ELR (cell line): ENCODE measurements at places on chromosomes 5 and 9.

GRCh38 chr5:83471405-83472212 lies at the start of gene VCAN:
Gene VCAN (plus strand): TSS chr5:83471744. CDS start chr5:83483519, 11,775 bp downstream.
- peak; percentile 54 for DNase-seq

- peak; percentile 9 for DNase-seq
These were observed 410.8 kb upstream of the MEF2C start for GRCh38 chr5:89293810-89294209.

DNA sequence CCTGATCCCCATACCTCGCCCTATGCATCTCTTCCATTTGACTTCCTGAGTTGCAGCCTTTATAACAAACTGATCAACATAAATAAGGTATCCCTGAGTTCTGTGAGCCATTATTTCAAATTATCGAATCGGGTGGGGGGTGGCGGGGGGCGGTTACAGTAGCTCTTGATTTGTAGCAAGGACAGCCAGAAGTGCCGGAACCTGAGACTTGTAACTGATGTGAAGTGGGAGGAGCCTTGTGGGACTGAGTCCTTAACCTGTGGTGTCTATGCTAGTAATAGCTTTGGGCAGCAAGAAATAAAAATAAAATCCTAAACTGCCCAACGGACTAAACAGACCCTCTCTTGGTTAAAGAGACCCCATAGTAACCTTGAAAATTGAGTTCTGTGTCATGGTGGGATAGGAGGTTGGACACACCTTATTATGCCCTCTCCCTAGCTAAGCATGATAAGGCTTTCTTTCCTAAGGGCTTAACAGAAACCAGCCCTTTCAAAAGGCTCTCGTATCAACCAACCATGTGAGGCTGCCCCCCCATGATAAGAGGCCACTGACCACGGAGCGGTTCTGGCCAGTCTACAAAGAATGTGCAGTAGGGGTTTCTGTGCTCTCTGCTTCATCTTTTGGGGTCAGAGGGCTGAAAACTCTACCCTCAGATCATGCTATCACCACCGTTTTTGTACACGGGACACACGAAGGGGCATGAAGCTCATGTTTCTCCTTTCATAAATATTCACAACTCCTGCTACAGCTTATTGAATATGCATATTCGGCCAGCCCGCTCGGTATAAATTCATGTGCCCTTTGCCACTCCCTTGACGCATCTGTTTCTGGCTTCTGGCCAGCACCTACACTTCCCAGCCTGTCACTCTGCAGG lies 39.5 kb upstream of the IQGAP2 start:
- no peak for DNase-seq

GRCh38 chr5:135207866-135208265 lies 173.8 kb upstream of the PITX1 start:
- no peak for DNase-seq

DNA sequence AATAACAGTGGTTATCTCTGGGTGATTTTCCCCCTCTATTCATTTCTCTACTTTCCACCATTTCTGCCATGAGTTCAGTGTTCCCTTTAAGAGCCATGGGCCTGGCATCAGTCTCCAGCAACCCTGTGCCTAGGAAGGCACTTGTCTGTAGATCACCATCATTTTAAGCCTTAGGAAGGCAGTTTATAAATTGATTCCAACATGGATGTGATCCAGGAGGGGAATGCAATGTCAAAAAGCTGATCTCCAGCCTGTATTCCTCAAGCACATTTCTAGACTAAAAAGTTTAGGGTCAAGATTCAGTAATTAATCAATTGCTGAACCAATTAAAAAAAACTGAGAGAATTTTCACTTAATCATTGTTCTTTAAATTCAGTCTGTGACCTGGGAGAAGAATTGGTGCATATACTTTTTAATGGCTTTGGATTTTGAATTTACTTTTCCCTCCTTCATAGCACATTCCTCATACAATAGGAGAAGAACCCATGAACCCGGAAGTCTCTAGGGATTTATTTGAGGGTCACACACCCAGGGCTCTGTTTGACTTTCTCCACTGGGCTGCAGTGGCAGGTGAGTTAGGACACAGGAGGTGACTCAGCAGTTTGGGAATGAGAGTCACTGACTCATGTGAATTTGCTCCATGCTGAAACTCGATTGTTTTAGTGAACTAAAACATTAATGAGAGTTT lies 6.1 kb upstream of the ERMP1 start:
- DNase-seq, result peak; percentile 79

- DNase-seq, result no peak
These were observed 6.4 kb downstream of the NDUFS6 start for GRCh38 chr5:1807451-1808185.

DNA sequence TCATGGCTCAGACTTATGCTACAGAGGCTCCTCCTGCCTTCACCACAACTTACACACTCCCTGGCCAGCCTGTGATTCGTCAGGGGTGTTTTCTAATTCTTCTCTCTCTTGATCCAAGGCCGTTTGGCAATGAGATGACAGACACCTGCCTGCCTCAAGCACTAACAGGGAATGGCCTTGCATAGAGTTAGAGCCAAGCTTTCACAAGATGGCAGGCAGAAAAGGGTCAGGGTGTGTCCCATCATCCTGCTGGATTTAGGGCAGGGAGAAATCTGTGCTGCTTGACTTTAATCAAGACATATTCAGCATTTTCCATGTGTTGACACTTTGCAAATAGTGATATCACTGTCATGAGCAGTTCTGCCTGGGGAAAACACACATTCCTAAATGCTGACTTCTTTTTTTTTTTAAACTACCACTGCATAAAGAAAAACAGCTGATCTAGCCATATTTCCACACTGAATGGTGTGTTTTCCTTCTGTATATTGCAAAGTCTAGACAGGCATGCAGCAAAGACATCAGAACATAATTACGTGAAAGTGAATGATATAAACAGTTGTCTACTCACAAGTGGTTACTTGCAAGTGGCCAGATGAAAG lies 95.0 kb upstream of the SLC25A48 start:
- no peak for DNase-seq

DNA sequence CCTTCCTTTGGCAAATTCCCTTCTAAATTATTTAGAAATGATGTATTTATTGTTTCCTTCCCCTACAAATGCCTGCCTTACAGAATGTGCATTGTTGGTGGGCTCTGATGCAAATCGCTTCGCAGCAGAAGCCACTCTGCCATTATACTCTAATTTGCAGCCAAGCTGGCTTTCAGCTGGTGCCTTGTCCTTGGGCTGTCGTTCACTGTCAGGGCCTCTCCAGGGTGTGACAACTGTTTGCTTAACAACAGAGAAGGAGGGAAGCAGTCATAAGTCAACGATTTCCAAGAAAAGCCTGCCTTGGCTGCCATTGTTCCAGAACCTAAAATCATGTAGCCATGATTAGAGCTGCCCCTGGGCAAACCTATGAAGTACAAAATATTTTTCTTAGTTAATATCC lies 260.1 kb upstream of the RGMB start:
- DNase-seq, result no peak

DNA sequence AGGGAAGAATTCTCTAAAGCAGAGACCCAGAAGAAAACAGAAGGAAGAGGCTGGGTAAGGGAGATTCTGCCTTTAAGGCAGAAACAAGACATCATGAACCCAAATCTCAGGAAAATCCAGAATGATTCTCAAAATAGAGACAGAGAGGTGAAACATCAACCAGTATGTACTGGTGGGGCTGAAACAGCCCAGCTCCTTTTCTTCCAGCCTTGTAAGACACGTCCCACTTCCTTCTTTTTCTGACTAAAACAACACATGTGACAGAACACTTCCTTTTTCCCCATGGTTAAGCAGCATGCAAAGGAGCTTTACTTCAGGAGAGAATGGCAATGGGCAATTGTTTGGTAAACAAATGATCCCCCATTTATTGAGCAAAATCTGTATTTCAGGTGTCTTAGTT lies 230.8 kb upstream of the NR4A3 start:
- DNase-seq, result no peak

DNA sequence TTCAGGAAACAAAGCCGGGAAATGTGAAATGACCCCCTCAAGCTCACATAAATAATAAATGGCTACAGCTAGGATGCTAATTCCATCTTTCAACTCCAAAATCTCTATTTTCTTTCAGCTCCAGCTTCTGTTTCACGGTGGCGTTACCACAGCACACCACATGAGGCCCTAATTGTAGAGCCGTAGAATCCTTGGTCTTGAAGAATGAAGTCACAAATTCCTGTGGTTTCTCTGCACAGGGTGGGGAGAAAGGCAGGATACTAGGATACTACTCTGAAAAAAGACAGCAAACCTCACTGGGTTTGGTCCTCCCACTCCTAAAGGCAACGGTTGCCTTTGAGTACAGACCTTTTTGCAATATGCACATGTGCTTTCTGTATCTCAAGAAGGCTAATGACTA lies 13.9 kb upstream of the RARS1 start:
- peak; percentile 95 for DNase-seq

- no peak for DNase-seq
These were observed 201.8 kb upstream of the ZNF608 start for GRCh38 chr5:124948062-124948753.

DNA sequence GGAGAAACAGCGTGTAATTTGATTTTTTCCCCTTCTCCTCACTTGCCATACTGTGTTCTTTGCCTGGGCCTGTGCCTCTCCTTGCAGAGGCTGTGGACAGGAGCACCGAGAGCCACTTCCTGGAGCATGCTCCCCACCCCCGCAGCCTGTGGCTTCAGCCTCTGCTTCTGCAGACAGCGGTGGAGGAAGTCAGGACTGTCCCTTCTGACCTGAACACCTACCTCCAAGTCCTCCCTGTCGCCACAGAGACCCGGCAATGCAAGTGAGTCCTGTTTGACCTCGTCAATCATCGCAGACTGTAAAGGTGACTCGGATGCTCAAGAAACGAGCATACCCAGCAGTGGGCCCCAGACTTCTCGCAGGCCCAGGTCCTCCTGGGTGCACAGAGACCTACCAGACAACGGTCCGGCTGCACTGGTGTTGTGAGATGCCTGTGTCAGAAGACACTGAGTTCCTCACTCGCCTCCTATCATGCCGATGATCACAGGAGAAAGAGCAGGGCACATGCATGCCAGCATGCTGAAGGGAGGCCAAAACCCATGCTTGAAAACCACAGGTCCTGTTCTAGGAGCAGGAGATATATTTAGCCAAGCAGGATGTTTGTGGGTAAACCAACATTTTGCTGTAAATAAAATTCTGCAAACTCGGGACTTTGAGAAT lies 198.8 kb downstream of the AUH start:
- DNase-seq, result peak; percentile 47
